ENCODE measurements at places on chromosomes 5 and 9. TPM values are rescaled to one million over a fixed set of nuclear protein-coding genes. Genes with fewer than 3 reads are reported as not detected.

The ROPN1L gene
- total RNA-seq = not detected

The IFNK gene
- total RNA-seq = not detected

The RNF224 gene
- total RNA-seq = not detected

The OLFML2A gene
- 1.6 TPM for total RNA-seq

The WWC1 gene
- total RNA-seq = 7.6 TPM

The ASS1 gene
- total RNA-seq = 249 TPM

The PTPDC1 gene
- 7.2 TPM for total RNA-seq

The C9orf50 gene
- total RNA-seq = 0.12 TPM

The LHX3 gene
- total RNA-seq = not detected

The MAMDC2 gene
- 0.81 TPM for total RNA-seq

The PCDHGA2 gene
- 3.5 TPM for total RNA-seq

The ASTN2 gene
- total RNA-seq = 5.5 TPM

The KIF4B gene
- not detected for total RNA-seq

The GRM6 gene
- total RNA-seq = not detected

The PRRC1 gene
- 79.7 TPM for total RNA-seq

The SOHLH1 gene
- not detected for total RNA-seq

The CER1 gene
- not detected for total RNA-seq

The OTULINL gene
- 0.06 TPM for total RNA-seq

The PCDHA9 gene
- total RNA-seq = 0.05 TPM

The YTHDC2 gene
- 11.2 TPM for total RNA-seq

The PCDHA13 gene
- total RNA-seq = not detected

The DDX4 gene
- total RNA-seq = not detected

The KYAT1 gene
- total RNA-seq = 3.2 TPM

The GABBR2 gene
- not detected for total RNA-seq
